ENCODE measurements at places on chromosomes 12 and 14.

DNA sequence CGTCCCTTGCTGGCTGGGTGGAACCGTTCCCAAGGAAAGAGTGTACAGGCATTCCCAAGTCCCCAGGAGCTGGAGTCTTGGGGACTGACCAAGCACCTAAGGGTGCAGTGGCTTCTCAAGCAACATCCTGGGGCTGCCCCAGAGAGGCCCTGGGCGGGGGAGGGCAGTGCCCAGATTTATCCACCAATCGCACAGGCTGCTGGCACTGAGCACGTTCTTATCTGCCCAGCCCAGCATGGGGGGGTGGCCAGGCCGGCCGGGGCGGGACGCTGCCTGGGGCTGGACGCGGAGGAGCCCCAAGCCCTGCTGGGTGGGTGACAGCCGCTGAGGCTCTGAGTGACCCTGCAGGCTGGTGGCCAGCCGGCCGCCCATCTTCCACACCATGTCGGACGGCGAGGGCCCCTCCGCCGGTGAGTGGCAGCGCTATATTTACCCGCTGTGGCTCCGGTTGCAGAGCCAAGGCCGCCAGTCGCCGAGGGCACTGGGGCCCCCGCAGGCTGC lies 53.4 kb downstream of the CYP46A1 start:
- no peak for DNase-seq

GRCh38 chr14:99688210-99688581 lies 4.1 kb downstream of the CYP46A1 start:
- DNase-seq, result no peak

GRCh38 chr14:66072190-66073084 lies 413.7 kb upstream of the CCDC196 start:
- no peak for DNase-seq

DNA sequence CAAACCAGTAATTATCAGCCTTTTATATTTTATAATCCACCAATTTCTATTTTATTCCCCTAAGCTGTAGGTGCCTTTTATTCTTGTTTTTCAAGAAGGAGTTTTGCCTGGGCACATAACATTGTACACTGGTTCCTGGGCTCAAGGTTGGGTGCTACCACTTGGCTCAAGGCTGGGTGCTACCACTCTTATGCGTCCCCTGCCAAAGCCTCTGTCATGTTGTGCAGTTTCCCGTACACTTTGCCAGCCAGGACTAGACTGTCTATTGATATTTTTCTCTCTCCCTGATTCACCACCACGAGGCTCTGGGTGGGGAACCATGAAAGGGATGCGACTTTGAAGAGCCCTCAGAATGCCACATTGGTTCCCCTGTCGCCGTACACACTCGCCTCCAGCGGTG lies 52.5 kb upstream of the VASH1 start:
- no peak for DNase-seq

DNA sequence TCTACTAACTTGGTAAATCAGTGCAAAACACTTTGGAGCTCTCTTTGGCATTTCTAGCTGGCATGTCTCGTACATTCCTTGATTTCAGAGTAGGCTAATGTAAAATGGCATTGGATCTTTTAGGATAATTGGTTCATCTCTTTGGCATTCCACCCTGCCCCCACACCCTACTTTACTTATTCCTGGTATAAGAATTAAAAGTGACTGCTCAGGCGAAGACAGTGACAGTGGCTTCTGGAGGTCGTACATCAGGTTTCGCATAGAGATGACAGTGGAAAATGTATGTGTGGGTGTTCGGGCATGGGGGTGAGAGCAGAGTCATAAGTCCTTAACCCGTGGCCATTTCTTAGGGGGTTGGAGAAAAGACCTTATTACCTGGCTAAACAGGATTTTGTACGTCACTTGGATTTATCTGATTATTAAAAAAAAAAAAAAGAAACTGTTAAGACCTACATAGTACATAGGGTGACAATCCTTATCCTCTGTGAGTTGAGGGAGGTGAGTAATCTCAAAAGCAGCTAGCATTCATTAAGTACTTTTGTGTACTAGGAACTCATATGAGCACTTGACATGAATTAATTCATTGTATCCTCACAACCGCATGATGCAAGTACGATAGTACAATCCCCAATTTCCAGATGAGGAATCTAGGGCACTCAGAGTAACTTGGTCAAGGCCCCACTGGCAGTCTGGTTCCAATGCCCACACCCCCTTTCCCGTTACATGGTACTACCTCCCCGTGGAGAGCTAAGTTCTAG lies 22.4 kb upstream of the KCNK13 start:
- peak; percentile 73 for DNase-seq

- DNase-seq, result no peak
Observed at GRCh38 chr14:83289896-83290295, 1756.2 kb upstream of the SEL1L start.

DNA sequence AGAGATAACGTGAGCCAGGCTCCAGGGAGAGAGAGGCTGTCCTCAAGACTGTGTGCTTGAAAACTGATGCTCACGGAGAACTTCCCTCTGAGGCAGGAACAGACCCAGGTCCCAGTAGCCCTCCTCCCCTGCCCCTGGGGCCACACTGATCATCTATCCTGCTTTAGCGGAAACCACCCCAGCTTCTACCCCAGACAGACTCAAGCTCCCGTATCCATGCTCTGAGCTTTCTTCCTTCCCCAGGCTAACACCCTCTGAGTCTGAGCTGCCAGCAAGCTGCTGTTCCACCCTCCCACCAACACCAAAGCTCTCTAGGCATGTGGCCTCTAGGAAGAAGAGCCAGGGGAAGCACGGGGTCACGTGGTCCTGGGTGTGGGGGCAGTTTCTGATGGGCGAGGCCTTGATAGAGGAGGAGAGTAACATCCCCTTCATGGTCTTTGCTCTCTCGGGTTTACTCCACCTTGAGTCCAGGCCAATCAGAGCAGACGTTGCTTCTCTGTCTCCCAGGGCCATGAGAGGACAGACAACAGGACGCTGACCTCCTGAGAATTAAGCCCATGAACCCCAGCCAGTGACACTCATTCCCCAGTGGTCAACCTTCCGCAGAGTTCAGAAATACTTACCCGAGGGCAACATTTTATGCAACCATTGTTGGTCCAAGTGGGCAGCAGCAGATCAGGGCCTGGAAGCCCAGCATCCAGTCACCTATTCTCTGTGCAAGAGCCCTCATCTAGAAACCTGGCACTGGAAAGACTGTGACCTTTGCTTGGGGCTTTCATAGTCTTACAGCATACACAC lies 1.4 kb downstream of the PCK2 start:
- DNase-seq, result no peak

- no peak for DNase-seq
Observed at GRCh38 chr12:66668311-66668710, 10.6 kb downstream of the GRIP1 start.

GRCh38 chr14:51750542-51750941 lies 98.8 kb downstream of the FRMD6 start:
- no peak for DNase-seq

- peak; percentile 22 for DNase-seq
Observed at GRCh38 chr14:36553656-36554260, 28.7 kb downstream of the NKX2-8 start.
